ENCODE measurements at places on chromosomes 11 and 22.

- no peak for DNase-seq
These were observed 523.0 kb downstream of the METTL15 start for GRCh38 chr11:28631148-28631547.

GRCh38 chr11:6320411-6321155 is at the start of gene CAVIN3:
TSS of gene CAVIN3 (minus strand) at chr11:6320501. CDS start at chr11:6320476, 25 bp downstream.
- DNase-seq, result no peak

GRCh38 chr11:68010090-68011041 is at the start of gene ALDH3B1:
TSS of gene ALDH3B1 (plus strand) at chr11:68010327. CDS start at chr11:68015298, 4,971 bp downstream.
- no peak for DNase-seq

- no peak for DNase-seq
These were observed 14.6 kb upstream of the TEF start for GRCh38 chr22:41367039-41367679.

- no peak for DNase-seq
These were observed 9.1 kb downstream of the LTBP3 start for GRCh38 chr11:65549096-65549495.

- DNase-seq, result no peak
These were observed 16.0 kb upstream of the TMPRSS13 start for GRCh38 chr11:117945047-117945810.

DNA sequence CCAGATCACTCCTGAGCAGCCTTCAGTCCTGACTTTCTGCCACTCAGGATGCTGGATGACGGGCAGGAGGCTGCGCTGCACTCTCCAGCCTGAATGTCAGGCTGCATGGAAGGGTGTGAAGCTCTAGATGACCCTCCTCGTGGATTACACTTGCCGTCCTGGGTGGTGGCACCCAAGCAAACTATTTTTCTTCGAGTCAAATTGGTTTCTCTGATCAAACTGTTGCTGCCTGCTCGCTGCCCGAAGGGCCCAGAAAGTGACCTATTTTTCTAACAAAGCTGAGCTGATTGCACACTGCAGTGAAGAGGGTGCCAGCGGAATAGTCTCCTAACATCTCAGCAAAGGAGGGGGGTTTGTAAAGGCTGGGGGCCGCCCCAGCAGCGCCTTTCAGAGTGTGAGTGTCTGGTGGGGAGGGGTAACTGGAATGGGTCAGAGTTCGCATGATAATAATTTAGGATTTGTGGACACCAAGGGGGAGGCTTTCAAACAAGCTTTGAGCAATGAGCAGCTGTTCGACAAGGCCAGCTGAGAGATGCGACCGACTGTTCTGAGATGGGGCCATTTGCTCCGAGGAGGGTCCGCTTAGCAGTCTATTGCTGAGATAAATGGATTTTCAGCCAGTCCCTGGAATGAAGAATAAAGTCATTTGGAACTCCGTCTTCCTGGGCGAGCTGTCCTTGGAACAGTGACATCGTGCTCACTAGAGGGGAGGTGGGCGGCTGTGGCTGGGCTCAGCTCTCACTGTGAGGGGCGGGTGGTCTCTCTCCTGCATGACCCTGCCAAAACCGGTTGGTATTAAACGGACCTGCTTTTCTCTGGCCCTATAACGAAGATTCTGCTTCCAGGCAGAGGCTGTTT is 537.6 kb downstream of the BRD1 start:
- no peak for DNase-seq

GRCh38 chr11:128201801-128202200 is 385.6 kb downstream of the ETS1 start:
- no peak for DNase-seq

DNA sequence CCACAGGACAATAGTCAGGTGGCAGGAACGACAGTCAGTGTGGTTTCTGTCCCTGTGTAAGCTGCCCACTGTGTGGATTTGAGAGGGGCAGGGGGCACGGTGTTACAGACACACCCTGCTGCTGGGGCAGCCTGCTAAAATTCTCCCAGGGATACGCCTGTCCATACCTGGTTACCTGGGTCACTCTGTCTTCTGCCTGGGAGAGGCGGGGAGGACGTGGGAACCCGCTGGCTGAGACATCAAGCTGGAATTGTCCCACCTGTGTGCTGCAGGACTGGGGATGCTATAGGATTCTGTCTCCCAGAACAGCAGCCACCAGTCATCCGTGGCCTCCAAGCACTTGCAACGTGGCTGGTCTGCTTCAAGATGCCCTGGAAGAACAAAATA is 63.8 kb upstream of the LINC01488 start:
- DNase-seq, result no peak

GRCh38 chr22:28711820-28712777 is 29.5 kb downstream of the CHEK2 start:
- DNase-seq, result no peak
